ENCODE measurements at places on chromosomes 12 and 14.

GRCh38 chr12:72035625-72036024 is 97.0 kb downstream of the TPH2 start:
- DNase-seq, result peak; percentile 15

- DNase-seq, result peak; percentile 43
These were observed 491 bp downstream of the WDR20 start for GRCh38 chr14:102140027-102140749.

GRCh38 chr12:32671930-32672780 is 6.9 kb upstream of the DNM1L start:
- DNase-seq, result peak; percentile 25

GRCh38 chr12:26128168-26128567 is 3.3 kb upstream of the BHLHE41 start:
- no peak for DNase-seq

DNA sequence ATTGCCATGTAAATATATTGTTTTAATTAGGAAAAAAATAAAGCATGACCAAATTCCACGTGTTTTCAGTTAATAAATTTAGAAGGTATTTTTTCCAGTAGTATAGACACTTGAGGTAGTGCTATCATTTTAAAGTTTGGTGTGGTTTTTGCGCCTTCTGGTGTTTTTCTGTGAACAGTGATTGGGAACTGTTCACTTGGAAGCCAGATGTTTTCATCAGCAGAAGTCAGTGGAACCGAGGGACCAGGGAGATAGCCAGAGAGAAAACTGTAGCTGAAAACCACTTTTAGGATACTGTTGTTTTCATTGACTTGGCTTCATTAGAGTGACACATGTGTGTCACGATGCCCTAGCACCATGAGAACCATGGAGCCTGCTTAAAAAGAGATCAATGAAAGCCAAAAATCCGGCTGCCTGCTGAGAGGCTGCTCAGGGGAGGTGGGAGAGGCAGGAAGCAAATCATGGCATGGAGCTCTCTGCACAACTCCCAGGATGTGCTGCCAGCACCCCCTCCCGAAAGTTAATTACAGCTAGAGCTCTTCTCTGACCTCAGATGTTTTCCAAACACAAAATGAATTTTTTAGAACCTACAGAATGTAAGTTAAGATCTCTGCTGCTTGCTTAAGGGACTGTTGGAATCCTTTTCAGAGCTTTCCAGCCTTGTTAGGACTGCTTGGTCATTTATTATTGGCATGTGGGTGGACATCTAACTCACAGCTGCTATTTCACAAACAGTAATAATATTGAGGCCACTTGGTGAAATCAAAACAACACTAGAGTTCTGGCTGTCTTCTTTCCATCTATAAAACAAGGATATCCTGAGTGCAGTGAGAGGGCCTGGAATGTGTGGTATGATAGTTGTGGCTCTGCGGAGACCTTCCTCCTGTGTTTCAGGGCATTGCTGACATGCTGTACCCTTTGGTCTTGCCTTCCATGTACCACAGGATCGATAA is 192.3 kb downstream of the ANO4 start:
- DNase-seq, result peak; percentile 29

DNA sequence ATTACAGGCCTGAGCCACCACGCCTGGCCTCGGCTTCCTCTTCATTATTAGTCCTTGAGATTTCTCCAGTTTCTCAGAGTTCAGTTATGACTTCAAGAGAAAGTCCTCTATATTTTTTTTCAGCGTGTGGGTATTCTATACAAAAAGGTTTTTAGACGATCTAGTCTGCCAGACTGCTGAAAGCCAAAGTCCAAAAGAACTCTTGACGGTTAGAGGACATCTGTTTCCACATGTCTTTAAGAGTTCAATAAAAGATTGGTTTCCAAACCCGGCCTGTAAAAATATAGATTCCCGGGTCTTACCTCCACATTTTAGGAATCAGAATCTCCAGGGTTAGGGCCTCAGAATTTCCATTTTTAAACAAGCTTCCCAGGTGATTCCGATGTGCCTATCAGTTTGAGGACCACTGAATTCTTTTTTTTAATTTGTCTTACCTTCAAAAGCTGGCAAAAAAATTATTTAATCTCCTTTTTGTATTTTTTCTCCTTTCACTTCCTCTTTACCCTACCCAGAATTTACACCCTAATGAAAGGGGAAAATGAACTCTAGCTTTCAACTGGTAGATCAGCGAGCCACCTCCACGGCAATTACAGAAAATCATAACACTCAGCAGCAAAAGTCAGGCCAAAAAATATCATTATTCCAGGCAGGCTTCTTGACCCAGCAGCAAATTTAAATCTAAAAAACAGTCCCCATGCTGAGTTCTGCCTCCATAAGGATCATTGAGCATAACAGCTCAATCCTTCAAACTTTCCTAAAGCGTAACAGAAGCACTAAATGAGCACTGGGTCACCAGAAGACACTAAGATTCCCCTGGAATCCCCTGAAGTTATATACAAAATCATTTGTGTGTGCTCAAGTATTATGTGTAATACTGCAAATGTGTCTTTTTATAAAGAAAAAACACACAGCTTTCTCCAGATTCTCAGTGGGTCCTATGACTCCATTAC is 8.7 kb downstream of the NT5DC3 start:
- DNase-seq, result no peak

- DNase-seq, result no peak
These were observed 27.2 kb downstream of the DDX51 start for GRCh38 chr12:132116709-132117557.

- peak; percentile 90 for DNase-seq
These were observed at the start of gene FKBP4 for GRCh38 chr12:2794736-2795289. FKBP4 (plus strand) TSS chr12:2794970; CDS start chr12:2795140, 170 bp downstream.

DNA sequence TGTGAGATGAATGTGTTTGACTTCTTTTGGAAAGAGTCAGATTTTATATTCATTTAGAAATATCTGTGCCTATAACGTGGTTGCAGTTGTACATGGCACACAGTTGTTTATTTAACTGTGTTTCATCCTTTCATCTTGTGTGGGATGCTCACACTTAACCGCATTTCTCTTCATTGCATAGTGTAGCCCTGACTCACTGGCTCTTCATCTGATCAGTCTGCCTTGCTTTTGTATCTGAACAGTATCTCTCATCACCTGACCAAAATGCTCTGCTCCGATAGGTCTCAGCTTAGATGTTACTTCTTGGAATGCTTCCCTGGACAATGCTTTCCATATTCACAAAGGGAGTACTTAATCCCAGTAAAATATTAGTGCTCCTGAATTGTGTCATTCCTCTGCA is 83.4 kb downstream of the PDE3A start:
- no peak for DNase-seq

GRCh38 chr12:41061192-41061591 is 126.9 kb upstream of the PDZRN4 start:
- DNase-seq, result no peak

DNA sequence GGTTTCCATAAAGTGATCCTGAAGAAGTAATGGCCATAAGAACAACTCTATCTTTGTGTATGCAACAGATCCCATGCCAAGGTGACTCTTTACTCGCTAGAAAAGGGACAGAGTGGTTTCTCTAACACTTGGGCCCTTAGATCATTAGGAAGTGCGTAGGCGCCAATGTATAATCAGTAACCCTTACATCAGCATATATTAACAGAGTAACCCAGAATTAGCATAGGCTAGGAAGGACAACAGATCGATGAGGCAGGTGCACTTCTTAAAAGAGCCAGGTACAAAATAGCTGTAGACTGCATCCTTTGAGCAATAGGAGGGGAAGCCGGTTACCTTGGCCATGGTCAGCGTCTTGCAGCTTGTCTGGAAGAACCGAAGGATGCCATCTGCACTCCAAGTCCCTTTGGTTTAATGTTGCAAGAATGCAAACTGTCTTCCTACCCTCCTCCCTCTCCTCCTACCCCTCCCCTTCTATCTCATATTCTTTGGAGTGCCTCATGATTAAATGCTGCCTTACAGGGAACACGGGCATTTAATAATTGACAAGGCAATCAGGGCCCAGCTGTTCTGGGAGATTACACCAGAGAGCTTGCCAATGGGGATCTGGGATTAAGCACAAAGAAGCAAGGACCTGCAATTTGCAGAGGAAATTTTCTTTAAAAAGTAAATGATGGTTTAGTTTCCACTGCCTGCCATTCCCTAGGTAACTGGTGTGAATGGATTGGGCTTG is 8.0 kb downstream of the GSG1 start:
- no peak for DNase-seq

GRCh38 chr14:35533357-35534207 is at the start of gene INSM2:
INSM2 (plus strand) TSS chr14:35534164; CDS start chr14:35534253, 89 bp downstream.
- peak; percentile 90 for DNase-seq

DNA sequence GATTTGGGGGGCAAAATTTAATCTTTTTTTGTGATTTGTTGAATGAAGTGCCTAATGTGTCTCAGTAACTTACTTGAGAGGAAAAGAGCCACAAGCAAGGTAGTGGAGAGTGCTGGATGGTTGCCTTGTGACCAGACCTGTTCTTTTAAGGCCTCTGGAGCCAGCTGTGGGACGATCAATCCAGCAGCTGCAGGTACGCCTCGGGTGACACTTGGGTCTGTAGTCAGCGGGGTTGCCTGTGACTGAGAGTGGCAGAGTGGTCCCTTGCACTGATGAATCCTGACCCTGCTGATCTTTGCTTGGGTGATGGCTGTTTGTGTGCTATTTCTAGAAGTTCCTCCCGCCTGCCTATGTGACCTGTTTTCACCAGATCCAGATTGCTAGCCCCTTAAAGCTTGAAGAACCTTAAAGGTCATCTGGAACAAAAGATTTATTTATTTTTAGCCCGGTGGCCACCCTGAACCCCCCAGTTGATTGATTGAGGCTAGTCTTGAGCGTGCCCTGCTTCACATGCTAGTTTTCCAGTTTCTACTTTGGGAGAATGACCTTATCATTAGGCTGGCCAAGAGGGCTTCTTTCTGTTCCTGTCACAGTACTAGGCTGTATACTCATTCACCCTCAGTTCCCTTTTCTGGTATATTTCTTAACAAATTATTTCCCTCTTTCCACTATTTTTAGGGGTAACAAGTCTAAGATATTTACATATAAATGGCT is 23.2 kb downstream of the PRKCH start:
- DNase-seq, result no peak

DNA sequence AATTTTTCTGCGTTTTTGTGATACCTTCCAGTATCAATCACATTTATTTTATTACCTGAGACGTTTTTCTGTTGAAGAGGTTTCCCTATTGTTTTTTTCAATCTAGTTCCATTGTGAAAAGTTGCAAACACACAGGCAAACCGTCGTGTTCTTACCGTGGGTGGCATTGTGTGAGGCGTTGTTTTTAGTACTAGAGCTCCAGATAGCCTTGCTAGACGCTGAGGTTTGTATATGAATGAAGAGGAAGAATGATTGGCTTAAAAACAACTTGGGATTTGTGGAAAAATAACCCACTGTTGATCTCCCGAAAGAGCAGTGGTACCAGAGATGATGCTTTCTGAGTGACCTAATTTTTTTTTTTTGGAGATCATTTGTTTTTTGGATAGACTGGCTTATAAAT is 1.0 kb downstream of the SOCS4 start:
- DNase-seq, result no peak

- DNase-seq, result no peak
These were observed 8.1 kb upstream of the RABGGTA start for GRCh38 chr14:24279301-24280186.

GRCh38 chr12:12336049-12336411 is 14.0 kb downstream of the MANSC1 start:
- DNase-seq, result no peak

- no peak for DNase-seq
These were observed 12.7 kb downstream of the ACVRL1 start for GRCh38 chr12:51920046-51920445.

GRCh38 chr14:50001999-50002925 is 109.4 kb downstream of the ARF6 start:
- no peak for DNase-seq

DNA sequence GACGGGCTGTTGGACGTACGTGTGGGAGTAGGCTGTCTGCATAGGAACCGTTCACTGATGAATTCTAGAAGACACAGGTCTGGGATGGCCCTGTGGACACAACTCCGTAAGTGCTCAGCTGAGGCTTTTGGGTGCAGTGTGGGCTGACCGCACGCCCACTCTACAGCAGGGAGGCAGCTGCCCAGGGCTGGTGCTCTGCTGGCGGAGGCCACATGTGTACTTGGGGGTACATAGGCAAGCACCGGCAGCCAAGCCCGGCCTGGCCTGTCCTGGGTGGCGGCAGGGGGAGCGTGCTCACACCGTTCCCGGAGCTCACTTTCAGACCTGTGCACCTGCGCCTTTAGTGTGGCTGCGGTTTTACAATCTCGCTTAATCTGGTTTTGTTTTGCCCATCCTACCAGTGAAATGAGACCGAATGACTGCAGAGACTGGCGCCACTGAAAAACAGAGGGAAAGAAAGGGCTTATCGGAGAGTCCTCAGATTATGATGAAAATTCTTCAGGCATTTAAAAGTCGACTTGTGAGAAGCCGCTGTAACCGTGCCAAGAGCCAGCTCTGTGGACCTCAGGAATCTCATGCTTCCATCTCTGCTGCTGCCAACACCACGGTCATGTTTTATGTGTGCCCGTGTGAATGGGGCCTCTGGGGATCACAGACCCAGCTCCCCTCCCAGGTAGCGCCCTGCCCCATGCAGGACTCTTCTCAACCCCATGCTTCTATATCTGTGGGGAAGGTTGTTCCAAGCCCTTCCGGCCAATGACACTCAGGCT is 45.8 kb downstream of the SSH1 start:
- no peak for DNase-seq

DNA sequence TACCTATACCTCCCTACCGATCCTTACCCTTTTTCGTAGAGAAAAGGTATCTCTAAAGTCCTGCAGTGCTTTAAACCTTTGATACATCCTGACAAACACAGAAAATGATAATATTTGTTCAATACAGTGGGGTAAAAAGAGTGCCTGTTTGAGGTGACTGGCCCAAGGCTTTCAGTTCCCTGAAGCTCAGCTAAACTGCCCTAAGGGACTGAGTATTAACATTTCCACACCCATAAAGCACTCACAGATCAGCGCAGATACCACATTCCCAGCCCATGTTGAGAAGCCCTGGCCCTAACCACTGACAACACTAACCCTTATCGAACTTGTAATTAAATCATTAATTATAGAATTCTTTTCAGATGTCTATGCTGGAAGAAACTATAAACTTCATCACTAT is 108.7 kb downstream of the DIP2B start:
- DNase-seq, result peak; percentile 60

DNA sequence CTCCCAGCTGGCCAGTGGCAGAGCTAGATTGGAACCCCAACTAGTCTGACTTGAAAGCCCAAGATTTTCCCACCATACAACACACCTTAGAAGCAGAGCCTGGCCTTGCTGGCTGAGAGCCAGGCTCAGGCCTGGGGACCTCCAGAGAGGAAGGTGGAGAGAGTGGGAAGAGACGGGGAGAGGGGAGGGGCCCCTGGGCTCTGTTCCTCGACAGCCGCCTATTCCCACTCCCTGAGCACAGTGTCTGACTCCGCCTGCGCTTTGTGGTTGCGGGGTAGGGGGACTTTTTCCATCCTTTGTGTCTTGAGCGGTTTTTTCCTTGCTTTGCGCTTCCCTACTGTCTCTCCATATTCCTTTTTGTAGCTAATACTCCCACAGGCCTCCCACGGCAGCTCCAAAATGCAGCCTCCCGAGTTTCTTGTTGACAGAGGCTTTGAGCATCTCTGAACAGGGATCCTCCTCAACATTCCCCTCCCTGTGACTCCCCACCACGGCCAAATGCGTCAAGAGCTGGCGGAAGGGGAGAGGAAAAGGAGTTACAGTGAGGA is 4.0 kb upstream of the KCNH3 start:
- DNase-seq, result no peak
